ENCODE measurements at places on chromosomes 13 and 19.

GRCh38 chr19:34824686-34825085, 51.7 kb upstream of the ZNF599 start:
- DNase-seq: no peak

GRCh38 chr19:52662631-52663030, 24.5 kb upstream of the ZNF83 start:
- no peak for DNase-seq

DNA sequence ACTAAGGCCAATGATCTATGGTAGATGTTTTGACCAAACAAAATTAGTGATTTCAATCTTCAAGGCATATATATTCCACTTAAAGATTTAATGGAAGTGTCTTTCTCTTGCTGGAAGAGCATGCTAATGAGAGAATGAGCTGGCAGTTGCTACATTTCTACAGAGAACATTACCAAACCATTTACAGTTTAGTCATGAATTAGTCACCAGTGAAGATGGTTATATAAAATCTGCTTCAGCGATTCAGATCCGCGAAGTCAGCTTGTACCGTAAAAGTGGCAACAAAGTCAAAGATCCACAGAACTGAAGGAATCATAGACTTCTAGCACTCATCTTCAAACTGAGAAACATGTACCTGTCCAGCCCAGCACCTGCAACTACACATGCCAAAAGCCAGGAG, 156.3 kb downstream of the SLITRK5 start:
- DNase-seq: no peak

- DNase-seq: no peak
These were observed 117.7 kb downstream of the FREM2 start for GRCh38 chr13:38804536-38804935.

DNA sequence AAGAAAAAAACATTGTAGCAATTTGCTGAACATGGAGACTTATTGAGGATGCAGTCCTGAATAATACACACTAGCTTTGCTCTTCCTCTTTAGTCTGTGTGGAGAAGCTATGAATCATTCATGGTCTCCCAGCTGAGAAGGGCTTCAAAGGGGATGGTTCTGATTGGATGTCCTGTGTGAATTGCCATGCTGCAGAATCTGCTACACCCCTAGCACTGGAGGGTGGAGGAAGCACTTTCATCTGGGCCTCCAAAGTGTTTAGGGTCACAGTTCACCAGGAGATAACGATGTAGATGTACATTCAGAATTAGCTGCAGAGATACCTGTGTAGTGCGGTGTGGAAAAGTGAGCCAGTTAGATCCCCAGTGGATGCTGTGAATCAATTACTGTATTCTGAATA, 321.1 kb upstream of the EDNRB start:
- DNase-seq: no peak

DNA sequence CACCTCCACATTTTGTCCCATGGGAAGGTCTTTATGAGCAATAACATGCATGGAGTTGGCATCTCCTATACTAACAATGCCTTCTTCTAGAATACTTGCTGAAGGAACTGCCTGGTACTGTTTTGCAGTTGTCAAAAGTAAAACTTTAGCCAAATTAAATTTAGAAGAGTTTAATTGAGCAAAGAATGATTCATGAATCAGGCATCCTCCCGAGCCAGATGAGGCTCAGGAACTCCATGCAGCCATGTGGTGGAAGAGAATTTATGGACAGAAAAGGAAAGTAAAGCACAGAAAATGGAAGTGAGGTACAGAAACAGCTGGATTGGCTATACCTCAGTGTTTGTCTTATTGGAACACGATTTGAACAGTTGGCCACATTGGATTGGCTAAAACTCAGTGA, 1081.9 kb downstream of the SLITRK1 start:
- DNase-seq: no peak

DNA sequence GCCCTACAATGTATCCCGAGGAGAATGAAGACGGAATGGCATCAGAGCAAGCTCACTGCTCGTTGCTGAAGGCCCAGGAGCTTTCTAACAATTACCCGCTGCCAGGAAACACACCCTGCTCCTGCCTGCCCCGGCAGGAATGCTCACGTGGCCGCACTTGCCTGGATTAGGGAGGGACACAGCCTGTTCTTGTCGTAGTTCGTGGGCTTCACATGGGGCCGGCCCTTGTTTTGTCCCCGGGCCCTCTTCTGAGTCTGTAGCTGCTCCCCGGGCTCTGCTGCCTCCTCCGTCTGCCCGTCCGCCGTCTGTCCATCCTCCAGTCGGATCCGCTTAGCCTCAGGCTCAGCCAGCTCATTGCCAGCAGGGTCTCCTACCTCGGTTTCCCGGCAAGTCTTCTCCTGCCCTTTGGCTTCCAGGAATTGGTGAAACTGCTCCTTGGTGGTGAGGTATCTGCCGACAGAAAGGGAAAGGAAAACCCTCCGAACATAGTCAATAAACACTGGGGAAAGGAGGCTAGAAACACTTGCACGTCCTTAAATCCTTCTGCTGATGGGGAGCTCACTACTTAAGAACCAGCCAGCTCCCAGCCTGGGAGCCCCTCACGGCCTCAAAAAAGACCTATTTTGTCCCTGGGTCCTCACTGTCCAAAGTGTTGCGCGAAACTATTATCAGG, 941 bp downstream of the DUS3L start:
- DNase-seq: no peak

- DNase-seq: peak; percentile 98
These were observed 3.1 kb upstream of the PTPRH start for GRCh38 chr19:55212447-55212846.

DNA sequence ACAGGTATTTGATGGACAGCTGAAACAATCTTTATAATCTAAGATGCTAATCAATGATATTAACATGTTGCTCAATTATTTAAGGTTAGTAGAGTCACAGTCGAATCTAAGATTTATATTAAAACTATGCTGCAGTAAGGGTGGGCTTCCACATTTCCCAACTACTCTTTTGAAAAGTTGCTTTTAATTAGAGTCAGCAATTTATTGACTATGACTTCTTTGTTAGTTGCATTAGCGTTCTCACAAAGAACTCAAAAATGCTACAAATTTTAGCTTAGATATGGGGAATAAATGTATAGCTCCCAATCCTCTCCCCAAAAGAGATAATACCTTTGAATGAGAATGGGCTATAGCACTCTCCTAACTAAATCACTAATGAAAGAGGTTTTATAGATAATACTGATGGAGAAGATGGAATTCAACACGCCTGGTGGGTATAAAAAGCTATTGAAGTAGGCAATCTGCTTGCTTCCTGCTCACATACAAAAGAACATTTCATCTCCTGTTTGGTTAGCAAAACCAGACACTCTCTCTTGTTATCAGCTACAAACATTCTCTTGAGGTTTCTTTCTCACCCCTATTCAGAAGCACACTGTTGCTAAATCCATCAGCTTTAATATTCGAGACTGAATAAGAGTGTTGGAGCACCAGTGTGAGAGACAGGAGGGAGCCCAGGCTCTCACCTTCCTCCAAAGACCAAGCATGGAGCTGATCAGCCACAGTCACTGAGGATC, 2.4 kb upstream of the FLT1 start:
- no peak for DNase-seq

GRCh38 chr13:101989798-101990350, 412.0 kb downstream of the FGF14 start:
- no peak for DNase-seq
